Endothelial cell of umbilical vein (primary cell): ENCODE measurements at places on chromosomes 1 and 21. TPM values are rescaled to one million over a fixed set of nuclear protein-coding genes. Genes with fewer than 3 reads are reported as not detected.

AIRE gene
- total RNA-seq, result 0.11 TPM in 1 of 2 replicates, not detected in the other

HNRNPCL2 gene
- total RNA-seq, result not detected in 2 replicates

NDUFS2 gene
- 95.1 and 99.7 TPM in 2 replicates for total RNA-seq

RNF223 gene
- total RNA-seq, result not detected in 2 replicates

RRP1B gene
- total RNA-seq, result 39.9 and 40.1 TPM in 2 replicates
